Left lung (tissue), 14 donors: ENCODE measurements at places on chromosomes 7 and 10.

- no peak for DNase-seq
Observed at GRCh38 chr7:21544303-21544656, 1.4 kb downstream of the DNAH11 start.

DNA sequence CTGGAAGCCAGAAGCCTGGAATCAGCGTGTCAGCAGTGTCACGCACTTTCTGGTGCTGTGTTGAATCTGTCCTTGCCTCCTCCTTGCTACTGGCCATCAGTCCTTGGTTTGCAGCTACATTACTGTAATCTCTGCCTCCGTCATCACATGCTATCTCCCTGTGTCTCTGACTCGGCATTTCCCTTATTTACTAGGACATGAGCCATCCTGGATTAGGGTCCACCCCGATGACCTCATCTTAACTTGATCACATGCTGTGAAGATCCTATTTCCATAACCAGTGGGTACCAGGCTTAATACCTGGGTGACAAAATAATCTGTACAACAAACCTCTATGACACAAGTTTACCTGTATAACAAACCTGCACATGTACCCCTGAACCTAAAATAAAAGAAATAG lies 518.0 kb upstream of the KLF6 start:
- DNase-seq = no peak

- peak; percentile 91 for DNase-seq
Observed at GRCh38 chr10:17228091-17229015, at the start of gene VIM. TSS of gene VIM (plus strand) at chr10:17228241. CDS start at chr10:17229423, 1,182 bp downstream.

DNA sequence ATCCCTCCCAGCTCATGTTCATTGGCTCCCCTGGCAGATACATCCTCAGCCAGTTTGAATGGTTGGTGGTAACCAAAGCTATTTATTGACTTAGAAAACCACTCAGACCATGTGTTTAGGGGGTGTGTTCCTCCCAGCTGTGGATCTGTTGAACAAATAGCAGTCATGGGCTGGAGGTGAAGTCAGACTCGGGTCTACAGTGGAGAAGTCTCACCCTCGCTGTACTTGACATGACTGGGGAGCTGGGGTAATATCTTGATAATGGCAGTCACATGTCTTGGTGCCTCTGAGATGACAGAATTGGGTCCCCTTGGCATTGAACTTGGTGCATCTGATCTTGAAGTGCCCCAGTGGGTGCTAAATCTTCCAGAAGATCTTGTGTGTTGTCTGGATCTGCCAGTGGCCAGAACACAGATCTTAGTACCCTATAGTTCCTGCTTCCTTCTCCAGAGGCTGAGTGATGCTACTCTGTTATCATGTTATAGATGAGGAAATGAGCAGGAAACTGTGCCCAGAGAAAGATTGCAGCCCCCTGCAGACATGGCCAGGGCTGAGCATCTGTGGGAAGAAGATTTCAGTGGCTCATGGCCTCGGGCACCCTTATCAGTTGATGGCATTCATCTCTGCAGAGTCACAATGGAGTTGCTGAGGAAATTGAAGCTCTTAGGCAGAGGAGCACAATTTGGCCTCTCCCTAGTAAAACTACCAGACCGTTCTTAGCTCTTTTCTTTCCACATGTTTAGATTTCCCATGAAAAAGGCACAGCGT lies 50.4 kb downstream of the ADRA2A start:
- DNase-seq = no peak

DNA sequence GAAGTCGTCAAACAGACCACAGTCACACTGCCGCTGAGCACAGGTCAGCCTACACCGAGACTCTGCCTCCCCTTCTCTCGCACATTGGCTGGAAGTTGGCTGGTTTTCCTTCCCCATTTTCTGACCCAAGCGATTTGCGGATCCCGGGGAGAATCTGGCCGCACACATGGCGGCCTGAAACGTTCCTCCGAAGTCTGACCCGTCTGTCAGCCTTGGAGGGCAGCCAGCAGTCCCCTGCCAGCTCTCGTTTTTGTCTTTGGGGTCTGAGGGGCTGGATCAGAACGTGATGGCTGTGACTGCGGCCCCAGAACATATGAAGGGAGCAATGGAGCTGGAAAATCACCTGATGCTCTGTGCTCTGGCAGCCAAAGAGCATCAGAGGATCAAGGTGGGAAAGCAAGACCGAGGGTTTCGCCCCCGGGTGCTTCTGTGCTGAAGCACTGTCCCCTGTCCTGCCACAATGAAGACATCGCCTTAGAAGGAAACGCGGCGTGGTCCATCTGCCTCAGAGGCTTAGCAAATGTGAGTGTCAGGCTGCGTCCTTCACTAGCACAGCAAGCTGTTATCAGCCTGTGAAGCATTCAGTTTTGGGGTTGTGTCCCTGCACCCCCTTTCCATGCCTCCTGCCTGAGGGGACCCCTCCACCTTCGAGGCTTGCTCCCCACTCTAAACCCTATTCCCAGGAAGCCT lies 119.3 kb upstream of the SHH start:
- DNase-seq = no peak
